ENCODE measurements at places on chromosomes 4 and X.

DNA sequence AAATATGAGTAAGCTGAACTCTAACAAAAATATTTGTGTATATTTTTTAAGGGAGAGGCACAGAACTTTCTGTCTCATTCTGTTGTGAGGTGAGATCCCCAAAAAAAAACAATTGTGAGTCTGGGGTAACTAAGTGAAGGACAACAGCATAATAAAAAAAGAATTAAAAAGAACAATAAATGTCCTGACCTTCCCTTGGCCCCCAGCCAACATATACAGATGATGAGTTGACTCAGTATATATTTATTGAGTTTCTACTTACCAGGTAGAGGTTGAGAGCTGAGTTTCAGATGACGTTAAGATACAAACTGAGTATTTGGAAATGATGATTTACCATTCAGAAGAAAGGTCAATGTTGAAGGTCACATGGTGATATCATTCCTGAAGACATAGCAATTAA, 239.5 kb downstream of the KCNIP4 start:
- DNase-seq: no peak

DNA sequence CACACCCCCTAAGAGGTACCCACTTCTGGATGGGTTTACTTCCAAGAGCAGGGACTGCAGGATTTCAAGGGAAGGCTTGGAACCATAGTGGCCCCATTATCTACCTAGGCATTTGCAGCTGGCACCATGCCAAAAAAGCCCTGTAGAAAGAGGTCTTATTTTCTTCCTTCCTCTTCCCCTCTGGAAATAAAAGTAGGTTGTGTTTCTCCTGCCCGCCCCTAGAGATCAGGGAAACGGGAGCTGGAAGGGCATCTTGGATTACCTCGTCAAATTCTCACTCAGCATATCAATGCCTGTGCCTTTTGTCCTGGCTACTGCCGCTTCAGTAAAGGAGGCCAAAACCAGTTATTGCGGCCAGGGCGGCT, 1.6 kb downstream of the SCD5 start:
- DNase-seq: no peak

DNA sequence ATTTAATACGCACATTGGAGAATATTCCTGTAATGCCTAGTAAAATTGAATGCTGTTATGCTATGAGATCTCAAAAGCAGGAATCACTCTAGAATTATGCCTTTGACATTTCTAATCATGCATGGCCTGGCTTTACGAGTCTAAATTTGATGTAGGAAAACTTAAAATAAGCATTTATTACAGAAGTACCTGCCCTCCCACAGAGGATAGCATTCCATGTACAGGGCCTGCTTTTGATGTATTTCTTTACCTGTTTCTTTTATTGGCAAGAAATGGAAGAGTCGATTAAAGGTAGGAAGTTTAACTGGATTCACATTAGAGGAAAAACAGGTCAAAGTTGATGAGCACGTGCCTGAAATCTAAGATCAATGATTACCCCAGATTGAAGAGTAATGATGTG, 219.5 kb downstream of the PCDH7 start:
- no peak for DNase-seq

GRCh38 chr4:10144966-10145365, 28.4 kb upstream of the WDR1 start:
- no peak for DNase-seq

DNA sequence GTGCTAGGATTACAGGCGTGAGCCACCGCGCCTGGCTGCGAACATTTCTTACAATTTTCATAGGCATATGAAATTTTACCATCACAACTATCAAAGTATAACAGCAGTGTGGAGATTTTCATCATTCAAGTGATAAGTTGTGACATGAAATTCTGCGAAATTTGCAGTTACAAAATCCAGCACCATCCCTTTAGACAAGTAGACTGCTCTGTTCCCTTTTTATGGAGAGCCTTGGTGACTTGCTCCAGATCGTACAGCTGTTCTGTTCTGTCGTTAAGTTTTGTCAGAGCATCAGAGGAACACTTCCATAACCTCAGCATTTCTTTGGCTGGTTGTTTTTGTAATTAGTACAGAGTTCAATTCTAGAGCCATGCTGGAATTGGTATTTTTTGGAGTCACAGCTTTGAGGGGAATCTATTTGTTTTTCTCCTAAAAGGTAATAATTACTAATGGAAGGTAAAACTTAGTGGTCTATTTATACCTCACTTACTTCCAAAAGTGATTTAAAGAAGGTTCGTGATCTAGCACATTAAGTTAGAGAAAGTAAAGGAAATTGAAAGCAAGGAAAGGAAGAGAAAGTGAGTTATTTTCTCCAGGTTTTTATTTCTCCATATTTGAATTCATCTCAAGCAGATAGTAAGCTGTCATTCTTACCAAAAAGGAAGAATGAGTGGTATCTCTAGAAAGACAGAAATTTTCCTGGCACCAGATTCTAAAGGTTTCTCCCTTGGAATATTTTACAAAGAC, 22.1 kb downstream of the ZRSR2 start:
- no peak for DNase-seq

GRCh38 chr4:22129454-22130029, 181.0 kb upstream of the KCNIP4 start:
- DNase-seq: no peak

DNA sequence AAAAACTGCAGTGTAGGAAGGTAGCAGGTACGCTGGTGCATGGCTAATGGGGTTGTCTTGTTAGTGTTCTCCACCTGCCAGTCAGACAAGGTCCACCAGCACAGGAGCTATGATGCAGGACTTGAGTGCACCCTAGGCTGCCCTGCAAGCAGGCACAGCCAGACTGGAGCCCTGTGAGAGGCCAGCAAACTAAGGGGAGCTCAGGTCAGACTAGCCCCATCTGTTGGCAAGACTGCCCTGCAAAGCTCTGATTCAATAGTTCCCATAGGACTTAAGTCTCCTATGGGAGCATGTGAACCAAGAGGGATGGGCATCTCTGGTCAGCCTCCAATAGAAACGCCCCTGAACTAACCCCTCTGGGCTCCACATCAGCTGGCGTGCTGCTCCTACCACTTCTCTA, 1307.3 kb downstream of the C4orf33 start:
- DNase-seq: no peak

DNA sequence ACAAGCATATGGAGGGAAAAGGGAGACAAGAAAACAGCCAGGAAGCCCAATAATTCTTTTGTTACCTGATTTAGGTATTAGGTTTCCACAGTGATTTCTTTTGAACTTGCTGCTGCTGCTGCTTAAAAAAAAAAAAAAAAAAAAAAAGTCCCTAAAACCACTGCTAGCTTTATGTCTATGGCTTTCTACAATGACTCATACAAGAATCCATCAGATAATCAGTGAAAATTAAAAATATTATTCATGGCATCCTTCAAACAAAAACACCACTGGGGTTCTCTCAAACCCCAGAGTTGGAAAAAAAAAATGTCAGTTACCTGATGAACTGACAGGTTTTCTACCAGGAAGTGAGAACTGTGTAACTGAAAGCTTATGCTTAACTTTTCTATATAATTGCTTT, 14.3 kb downstream of the EPHA5 start:
- DNase-seq: no peak

DNA sequence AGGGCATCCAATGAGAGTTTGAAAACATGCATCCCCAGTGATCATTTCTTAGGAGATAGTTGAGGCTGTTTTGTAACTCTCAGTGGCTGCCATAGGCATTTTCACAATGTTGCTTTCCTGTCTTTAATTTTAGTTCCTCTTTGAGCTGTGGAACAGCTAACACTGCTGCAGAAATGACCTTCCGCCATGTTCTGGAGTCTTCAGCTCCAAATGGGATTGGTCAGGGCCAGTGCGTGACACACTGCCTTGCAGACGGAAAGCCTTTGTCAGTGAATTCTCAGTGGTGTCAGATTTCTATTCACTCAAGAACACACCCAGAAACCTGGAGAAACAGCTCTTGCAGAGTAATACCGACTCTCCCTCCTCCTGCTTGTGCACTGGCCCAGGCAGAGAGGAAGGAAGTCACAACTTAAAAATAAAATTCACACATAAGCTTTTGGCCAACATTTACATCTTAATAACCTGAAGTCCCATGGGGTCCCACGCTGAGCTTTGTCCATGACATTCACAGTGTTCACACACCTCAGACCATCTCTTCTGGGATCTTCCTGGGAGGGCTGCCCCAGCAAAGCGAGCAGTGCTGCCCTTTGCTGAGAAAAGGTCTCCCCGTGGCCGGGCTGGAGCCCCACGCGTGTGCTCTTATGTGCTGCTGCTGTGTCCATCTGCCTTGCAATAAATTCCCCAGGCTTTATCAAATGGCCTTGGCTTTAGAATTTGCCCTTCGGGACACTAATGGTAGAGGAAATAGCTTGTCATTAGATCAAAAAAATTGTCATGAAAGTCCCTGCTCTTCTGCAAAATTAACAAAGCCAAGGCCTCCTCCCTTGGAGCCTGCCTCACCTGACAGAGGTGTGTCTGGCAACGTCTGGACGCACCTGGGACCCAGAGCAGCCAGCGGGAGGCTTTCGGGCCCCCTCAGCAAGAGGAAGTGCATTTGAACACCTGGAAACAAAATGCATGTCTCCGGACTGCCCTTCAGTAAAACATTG, 126.8 kb downstream of the IRF2 start:
- no peak for DNase-seq

Data from stimulated activated CD8-positive, alpha-beta memory T cell treated with anti-CD3 and anti-CD28 coated beads, Interleukin-4, amount 100 ng/mL, for 24 hours (primary cell).